ENCODE measurements at places on chromosomes 4 and X. TPM values are rescaled to one million over a fixed set of nuclear protein-coding genes. Genes with fewer than 3 reads are reported as not detected.

DNA sequence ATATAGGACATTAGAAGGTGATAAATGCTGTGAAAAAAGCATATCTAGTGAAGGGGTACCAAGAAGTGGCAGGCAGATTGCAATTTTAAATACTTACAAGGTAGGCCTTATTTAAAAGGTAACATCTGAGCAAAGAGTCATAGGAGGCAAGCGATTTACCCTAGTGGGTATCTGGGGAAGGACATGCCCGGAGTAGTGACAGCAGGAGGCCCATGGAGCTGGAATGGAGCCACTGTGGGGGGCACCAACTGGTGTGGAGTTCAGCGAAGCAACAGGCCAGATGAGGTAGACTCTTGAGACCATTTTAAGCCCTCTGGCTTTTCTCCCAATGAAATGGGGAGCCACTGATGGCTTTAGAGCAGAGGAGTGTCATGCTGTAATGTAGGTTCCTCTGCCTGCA is 37.3 kb downstream of the SEC24D start:
- no peak for DNase-seq

DNA sequence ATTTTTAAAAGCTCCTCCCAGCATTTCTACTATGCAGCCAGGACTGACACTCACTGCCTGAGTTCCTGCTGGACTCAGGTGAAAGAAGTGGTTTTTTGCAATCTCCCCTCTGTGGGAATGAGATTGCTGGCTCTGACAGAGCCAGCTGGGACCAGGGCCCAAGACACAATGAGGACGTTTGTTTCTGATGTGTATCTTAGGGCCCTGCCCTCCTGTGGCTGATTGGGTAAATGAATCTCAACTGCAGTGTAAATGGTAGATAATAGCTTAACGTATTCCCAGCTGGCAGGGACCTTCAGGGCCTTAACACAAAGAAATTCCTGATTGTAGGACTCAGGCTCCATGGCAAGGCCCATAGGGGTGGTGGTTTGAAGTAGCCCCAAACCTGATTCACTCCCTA is 85.8 kb upstream of the PRPS1 start:
- DNase-seq, result no peak

DNA sequence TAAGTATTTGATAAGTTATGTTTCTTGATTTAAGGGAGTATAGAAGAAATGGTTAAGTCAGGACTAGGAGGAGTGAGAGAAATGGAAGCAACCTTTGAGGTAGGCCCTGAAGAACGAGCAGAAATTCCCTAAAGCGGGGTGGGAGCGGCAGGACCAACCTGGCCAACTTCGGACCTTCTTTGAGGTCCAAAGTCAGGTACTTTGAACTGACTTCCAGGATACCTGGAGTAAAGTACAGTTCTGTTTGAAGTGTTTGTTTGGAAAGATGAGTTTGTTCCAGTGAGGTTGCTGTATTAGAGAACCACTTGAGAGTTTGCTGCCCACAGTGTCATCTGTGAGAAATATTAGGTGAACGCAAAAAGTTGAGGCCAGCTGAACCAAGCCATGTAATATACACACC is 11.7 kb downstream of the RNF4 start:
- DNase-seq, result no peak

DNA sequence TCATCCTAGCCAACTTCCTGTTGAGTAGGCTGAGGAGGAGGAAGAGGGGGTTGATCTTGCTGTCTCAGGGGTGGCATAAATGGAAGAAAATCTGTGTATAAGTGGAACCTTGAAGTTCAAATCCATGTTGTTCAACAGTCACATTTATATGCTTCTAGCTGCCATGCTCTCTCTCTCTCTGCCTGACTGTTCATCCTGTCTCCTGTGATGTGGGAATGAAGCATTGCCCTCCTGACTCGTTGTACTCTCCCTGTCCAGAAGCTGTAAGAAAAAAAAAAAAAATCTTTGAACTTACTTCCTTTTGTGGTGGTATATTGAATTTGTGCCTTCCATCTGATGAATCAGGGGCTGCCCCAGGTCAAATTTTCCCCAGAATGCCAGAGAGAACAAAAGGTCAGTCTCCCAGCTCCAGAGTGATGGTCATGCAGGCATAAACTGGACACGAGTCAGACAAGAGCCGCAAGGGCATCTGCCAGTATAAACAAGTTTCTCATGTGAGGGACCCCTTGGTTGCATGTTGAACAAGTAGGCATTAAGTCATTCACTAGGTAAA is 257.0 kb downstream of the IDS start:
- DNase-seq, result no peak

- no peak for DNase-seq
Observed at GRCh38 chrX:54564936-54565335, 34.9 kb downstream of the GNL3L start.

DNA sequence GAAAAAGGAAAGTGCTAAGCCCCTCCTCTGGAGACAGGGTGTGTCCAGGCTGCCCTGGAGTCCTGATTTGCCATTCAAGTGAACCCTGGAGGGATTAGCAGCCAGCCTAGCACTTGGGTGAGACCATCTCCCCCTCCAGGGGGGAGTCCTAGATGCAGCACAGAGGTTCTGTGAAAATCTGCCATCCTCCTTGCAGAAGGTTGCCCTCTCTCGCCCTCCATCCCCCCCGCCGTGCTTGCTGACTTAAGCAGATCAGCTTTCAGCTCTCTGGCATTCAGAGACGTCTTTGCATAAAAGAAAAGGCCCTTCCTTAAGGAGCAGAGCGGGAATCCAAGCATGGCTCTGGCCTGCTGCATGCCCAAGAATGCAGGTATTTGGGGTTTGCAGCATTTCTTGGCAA is 102.1 kb upstream of the SCML1 start:
- no peak for DNase-seq

- DNase-seq, result no peak
Observed at GRCh38 chrX:68832516-68833447, 4.0 kb downstream of the EFNB1 start.

GRCh38 chr4:145417348-145418130 is 64.1 kb upstream of the SMAD1 start:
- DNase-seq, result no peak

GRCh38 chr4:122003335-122003734 is 51.5 kb upstream of the TRPC3 start:
- DNase-seq, result no peak

GRCh38 chrX:87968118-87968517 is 450.5 kb downstream of the KLHL4 start:
- no peak for DNase-seq

GRCh38 chr4:174713821-174714220 is 115.2 kb downstream of the GLRA3 start:
- DNase-seq, result no peak

- DNase-seq, result no peak
Observed at GRCh38 chr4:40462326-40462725, 127.2 kb downstream of the CHRNA9 start.

GRCh38 chr4:184282251-184282713 is 64.6 kb upstream of the ENPP6 start:
- peak; percentile 19 for DNase-seq

DNA sequence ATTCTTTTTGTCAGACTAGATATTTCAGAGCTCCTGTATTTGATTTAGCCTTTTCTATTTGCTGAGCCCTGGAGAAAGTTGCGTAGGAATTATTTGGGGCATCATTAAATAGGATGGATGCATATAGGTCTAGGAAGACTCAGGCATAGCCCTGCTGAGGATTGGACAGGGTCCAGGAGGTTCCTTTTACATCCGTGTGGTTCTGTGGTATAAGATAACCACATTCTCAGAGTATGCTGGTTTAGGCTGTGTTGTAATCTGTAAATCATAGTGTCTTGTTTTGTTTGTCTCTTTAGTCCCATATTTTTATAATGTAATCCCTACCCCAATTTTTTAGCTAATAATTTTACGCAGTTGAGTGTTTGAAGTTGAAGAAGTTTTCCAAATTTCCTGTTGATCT is 513.7 kb downstream of the RPA4 start:
- DNase-seq, result no peak

GRCh38 chr4:38128478-38129459 is 168.6 kb downstream of the PTTG2 start:
- peak; percentile 57 for DNase-seq

- DNase-seq, result no peak
Observed at GRCh38 chr4:111991797-111992196, 153.5 kb upstream of the FAM241A start.

The SPATA18 gene
- total RNA-seq, result not detected

The MAML3 gene
- total RNA-seq, result 0.73 TPM

The TBC1D8B gene
- total RNA-seq, result 0.43 TPM

The DCX gene
- total RNA-seq, result not detected

The CT47B1 gene
- not detected for total RNA-seq

The RXFP1 gene
- not detected for total RNA-seq

The CYBB gene
- total RNA-seq, result 1.2 TPM

The HERC6 gene
- total RNA-seq, result 3.8 TPM

All from activated T-cell treated with anti-CD3 and anti-CD28 coated beads, Interleukin-2, amount 50 U/mL, for 4 hours (primary cell).